NCI-H460 (cell line): ENCODE measurements at places on chromosomes 12 and 14. TPM values are rescaled to one million over a fixed set of nuclear protein-coding genes. Genes with fewer than 3 reads are reported as not detected.

- no peak for DNase-seq
Observed at GRCh38 chr12:57029457-57029856, 13.1 kb upstream of the TAC3 start.

GRCh38 chr14:51730098-51730497 is 78.4 kb downstream of the FRMD6 start:
- DNase-seq: no peak

GRCh38 chr12:59119676-59120075 is 199.4 kb upstream of the LRIG3 start:
- DNase-seq: no peak

DNA sequence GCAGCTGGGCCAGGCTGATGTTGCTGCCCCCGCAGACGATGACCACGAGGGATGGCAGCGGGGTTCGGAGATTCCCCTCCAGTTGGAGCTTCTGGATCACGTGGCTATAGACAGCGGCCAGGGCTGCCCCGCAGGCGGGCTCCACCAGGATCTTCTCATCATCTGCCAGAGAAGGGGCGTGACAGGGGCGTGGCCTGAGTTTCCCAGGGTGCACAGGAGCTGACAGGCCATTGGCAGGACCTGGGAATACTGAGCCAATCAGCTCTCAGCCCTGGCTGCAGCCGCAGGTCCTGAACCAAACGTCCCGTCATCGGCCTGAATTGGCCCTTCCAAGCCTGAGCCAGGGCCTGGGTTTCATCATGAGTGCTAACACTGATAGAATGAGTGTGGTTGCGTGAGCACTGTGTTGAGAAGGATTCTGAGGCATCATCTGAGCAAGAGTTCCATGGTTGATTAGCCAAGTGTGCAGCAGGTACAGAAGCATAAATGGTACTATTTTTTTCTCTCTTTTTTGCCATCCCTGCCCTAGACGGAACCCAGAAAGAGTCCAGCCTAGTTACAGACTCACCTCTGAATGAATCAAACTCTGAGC is 10.6 kb downstream of the SDS start:
- DNase-seq: no peak

GRCh38 chr14:100037353-100037752 is 27.9 kb upstream of the EVL start:
- no peak for DNase-seq

GRCh38 chr14:97413022-97413539 is 615.9 kb downstream of the VRK1 start:
- DNase-seq: no peak

DNA sequence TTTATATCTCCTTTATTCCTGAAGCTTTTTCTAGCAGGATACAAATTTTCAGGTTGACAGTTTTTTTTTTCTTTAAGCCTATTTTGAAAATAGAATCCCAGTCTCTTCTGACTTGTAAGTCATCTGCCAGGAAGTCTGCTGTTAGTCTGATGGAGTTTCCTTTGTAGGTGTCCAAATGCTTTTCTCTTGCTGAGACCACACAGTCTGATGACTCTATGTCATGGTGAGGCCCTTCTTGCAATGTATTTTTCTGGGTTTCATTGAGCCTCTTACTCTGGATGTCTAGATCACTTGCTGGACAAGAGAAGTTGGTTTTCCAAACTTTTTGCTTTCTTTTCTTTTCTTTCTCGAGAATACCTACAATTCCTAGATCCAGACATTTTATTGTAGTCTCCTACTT is 30.6 kb downstream of the USP15 start:
- DNase-seq: no peak

GRCh38 chr14:47651337-47651736 is 24.1 kb downstream of the MDGA2 start:
- no peak for DNase-seq

DNA sequence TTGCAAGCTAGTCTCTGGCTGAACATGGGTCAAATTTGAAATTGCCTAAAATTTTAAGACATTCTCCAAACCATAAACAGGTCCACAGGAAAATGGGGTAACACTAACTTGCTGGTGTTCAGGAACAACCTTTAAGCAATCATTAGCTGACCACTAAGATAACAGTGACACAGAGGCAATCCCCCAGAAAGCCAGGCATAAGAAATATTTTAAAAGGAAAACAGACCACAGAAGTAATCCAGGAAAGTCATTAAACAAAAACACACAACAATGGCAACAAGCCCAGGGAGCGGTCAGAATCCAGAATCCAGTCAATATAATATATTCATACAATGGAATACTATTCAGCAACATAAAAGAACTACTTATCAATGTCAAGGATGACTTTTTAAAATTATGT is 59.1 kb downstream of the LRP6 start:
- no peak for DNase-seq

TAS2R10 gene
- 0.25 TPM in 1 of 2 replicates, not detected in the other for total RNA-seq

DNA sequence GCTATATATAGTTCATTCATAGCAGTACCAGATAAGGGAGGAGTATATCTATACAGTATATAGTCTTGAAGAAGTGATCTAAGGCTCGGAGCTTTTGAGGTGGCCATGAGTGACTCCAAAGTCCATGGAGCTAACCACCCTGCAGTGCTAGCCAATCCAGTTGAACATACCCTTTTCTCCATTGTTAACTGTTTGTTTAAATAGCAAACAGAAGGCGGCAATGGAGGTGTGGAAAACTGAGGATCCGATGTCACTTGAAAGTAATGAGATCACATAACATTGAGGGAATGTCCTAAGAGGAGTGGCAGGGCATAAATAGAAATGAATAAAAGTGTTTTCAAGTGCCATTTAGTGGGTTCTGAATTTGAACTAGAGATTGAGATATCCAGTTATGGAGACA is 12.4 kb upstream of the SNAPC1 start:
- DNase-seq: no peak

TRIM9 gene
- total RNA-seq: 0.07 TPM in 1 of 2 replicates, not detected in the other

DNA sequence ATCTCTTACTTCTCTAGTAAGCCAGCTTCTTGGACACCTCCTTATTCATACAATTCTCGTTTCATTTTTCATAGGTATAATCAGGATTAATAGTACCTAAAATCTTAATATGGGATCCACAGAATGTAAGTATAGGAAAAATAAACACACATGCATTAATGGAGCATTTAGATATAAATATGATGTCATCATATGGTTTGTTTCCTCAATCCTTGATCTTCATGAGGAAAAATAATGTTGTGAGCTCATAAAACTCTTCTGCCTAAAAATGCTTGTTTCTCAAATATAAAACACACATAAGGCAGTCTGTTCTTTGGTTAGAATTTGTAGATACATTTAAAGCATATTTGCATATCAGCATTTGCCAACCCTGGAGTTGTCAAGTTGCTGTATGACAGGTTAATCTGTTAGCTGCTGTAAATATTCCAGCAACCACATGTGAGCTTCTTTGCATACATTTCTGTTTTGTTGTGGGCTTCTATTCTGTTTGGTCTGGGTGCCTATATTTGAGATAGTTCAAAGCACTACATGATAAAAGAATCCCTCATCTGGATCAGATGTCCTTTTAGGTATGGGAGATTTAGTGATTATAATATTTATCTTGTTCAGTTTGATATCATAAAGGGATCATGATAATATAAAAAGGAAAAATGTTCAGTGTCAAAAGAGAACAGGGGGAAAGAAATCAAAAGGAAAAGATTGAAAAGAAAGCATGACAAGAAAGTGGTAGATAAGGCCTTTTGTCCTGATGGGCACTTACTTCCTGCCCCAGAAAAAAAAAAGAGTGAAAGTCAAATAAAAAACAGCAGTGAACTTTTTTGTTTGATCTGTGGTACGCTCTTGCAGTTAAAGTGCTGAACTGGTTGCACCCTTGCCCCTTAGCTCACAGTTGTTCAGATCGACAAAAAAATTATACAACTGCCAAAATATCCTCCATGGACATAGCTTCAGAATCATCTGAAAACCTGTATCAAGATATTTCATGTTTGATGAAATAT is 68.6 kb downstream of the ACSS3 start:
- DNase-seq: no peak

GRCh38 chr14:81946375-81946774 is 412.7 kb upstream of the SEL1L start:
- DNase-seq: no peak

HNF1A gene
- total RNA-seq: not detected in 2 replicates

DNA sequence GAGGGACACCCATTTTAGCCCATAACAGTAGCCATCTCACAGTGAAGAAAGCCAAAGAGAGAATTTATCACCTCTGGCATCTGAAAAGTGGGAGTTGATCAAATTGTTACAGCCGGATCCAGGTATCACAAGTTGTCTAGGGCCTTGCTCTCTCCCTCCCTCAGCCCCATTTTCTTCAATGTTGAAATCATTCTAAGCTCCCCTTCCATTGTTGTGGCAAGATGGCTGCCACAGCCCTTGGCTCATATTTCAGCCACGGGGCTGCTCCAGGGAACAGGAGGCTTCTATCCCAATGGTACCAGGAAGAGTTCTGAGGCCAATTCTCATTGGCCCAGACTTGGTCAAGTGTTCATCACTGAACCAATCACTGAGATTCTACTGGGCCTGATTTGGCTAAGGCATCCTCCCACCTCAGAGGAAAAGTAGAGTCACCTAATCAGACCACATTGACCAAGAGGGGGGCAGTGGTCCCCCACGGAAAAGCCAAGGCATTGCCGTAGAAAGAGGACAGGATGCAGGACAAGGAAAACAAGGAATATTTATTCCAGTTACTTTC is 106.2 kb downstream of the GPATCH2L start:
- DNase-seq: no peak

DNA sequence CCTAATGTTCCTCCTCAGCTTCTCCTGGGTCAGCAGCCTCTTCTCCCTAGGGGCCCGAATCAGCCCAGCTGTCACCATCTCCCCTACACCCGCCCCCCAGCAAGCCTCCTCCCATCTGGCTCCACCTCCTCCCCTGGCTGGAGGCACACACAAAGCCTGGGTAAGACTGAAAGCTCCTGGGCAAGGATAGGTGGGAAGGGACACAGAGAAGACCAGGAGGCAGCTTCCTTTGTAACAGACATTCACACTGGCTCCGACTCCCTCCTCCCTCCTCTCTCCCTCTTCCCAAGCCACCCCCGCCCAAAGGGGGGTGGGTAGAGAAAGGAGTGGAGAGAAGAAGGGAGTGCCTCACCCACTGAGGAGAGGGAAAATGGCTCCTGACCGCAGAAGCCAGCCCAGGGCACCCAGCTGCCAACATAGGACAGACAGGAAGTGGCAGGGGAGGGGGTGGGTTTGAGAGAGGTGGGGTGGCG is 4.0 kb downstream of the CHD4 start:
- no peak for DNase-seq

DNA sequence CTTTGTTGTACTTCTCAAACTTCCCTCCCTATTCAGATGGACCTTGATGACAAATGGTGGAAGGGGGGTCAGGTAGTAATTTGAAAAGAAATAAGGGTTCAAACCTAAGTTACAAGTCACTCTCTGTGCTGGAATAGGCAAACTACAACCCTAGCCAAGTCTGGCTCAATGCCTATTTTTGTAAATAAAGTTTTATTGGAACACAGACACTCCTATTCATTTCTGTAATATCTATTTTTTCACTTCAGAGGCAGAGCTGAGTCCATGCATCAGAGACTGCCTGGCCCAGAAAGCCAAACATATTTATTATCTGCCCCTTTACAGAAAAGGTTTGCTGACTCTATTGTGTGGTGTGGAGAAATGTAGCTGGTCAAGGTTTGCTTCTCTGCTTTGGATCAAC is 78.4 kb upstream of the RIN3 start:
- DNase-seq: no peak

GRCh38 chr12:15186597-15186996 is 34.6 kb downstream of the RERG start:
- DNase-seq: no peak

- DNase-seq: no peak
Observed at GRCh38 chr14:104158827-104159798, 20.7 kb downstream of the KIF26A start.

- no peak for DNase-seq
Observed at GRCh38 chr12:70338531-70338930, 27.6 kb upstream of the KCNMB4 start.

- DNase-seq: no peak
Observed at GRCh38 chr14:96039633-96040311, 610 bp downstream of the C14orf132 start.

- DNase-seq: no peak
Observed at GRCh38 chr12:67572492-67572891, 76.1 kb upstream of the DYRK2 start.

ASCL1 gene
- not detected in 2 replicates for total RNA-seq

DNA sequence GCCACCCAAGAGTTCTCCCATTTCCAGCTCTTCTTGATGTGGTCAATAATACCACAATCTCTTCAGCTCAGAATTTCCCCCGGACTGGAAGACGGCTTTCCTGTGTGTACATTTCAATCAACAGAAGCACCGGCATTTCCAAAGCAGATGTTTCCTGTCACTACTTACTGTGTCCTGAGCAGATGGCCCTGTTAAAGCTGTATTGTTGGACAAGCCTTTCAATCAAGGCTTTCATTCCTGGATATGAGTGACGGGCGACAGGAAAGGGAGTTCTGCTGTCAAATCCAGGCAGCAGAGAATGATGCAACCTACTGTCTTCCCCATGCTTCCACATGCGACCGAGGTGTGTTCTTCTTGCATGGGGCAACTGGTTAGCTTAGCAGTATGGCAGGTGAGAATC is 76.4 kb upstream of the CCDC60 start:
- DNase-seq: no peak

DNA sequence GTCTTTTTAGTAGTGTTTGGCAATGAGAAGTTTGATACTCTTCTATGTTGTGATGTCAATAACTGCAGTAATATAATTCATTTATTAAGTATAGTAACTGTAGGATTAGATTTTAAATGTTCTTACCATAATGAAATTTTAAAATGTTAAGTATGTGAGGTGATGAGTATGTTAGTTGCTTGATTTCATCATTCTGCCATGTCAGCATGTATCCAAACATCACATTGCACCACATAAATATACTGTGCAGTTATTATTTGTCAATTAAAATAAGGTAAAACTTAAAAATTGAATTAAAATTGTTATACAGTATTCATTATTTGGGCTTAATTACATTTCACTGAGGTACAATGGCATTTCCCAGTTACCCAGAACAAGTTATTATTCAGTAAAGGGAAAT is 138.6 kb downstream of the NUBPL start:
- no peak for DNase-seq

GRCh38 chr12:121214855-121215745 is 5.2 kb downstream of the P2RX4 start:
- DNase-seq: peak; percentile 39

- DNase-seq: no peak
Observed at GRCh38 chr14:40859055-40859454, 747.6 kb upstream of the LRFN5 start.
